ENCODE measurements at places on chromosomes 7 and 10. TPM values are rescaled to one million over a fixed set of nuclear protein-coding genes. Genes with fewer than 3 reads are reported as not detected.

The SAMD9 gene
- total RNA-seq, result 7.7 TPM

The ARF5 gene
- 115 TPM for total RNA-seq

The TMEM270 gene
- total RNA-seq, result 1.1 TPM

The VAX1 gene
- total RNA-seq, result not detected

The TBXAS1 gene
- 86.3 TPM for total RNA-seq

The SMIM30 gene
- 53.0 TPM for total RNA-seq

DNA sequence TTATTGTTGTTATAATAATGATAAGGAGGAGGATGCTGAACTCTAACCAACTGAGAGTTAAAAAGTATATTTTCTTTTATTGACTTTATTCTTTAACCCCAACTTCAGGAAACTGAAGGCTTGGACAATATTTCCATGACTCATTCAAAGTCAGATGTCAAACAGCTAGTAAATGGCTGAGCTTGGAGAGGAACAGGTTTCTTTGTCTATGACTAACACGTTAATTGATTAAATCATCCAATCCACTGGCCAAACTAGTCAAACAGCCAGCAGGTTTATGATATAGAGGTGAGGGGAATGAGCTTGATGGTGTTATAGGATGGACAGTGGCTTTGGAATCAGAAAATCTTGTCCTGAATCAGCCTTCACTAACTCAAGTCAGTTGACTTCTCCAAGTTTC, 119.1 kb upstream of the WDR11 start:
- no peak overlapping the region for H3K27ac ChIP-seq
- H3K4me3 ChIP-seq, result no peak overlapping the region
- H3K36me3 ChIP-seq, result no peaks in the 10 kb centered on the region
- H3K4me1 ChIP-seq, result no peaks in the 10 kb centered on the region
- no peak for DNase-seq
- no peaks in the 10 kb centered on the region for H3K27me3 ChIP-seq

DNA sequence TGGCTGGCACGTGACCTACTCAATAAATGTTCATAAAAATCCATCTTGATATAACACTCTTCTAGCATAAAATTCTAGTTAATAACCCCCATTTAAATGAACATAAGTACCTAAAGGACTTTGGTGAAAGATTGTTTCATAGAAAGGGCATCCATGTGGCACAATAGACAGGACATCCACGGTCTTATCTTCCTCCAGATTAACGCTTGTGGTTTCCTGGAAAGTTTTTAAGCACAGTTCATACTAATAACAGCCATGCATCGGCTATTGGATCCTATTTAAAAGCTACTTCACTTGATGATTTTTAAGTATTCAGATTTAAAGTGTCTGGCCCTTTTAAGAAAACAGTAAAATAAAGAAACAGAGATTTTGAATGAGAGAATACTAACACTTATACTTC, 288.3 kb downstream of the AHR start:
- H3K27ac ChIP-seq, result no peak overlapping the region
- DNase-seq, result no peak
- no peaks in the 10 kb centered on the region for H3K36me3 ChIP-seq
- no peaks in the 10 kb centered on the region for H3K27me3 ChIP-seq
- no peak overlapping the region for H3K4me3 ChIP-seq

DNA sequence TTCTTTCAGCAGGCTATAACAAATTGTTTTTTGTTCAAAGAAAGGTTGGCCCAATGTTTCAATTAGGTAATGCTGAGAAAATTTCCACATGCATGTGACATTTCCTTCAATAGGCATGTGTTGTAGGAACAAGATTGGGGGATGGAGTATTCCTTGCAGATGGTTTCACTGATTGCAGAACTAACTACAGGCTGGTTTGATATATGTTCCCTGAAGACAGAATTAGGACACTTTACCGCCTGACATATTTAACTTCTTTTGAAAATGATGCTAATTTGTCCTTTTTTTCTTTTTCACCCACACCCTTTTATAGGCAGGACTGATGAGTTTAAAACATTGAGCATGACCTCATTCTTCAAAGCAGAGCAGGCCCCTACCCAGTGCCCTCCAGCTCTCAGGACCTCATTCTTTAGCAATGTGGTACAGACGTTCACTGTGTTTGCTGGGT, 163.3 kb downstream of the CPED1 start:
- H3K4me3 ChIP-seq, result no peak overlapping the region
- no peak overlapping the region for H3K27ac ChIP-seq
- no peaks in the 10 kb centered on the region for H3K4me1 ChIP-seq
- H3K27me3 ChIP-seq, result no peaks in the 10 kb centered on the region
- no peaks in the 10 kb centered on the region for H3K36me3 ChIP-seq
- DNase-seq, result no peak

DNA sequence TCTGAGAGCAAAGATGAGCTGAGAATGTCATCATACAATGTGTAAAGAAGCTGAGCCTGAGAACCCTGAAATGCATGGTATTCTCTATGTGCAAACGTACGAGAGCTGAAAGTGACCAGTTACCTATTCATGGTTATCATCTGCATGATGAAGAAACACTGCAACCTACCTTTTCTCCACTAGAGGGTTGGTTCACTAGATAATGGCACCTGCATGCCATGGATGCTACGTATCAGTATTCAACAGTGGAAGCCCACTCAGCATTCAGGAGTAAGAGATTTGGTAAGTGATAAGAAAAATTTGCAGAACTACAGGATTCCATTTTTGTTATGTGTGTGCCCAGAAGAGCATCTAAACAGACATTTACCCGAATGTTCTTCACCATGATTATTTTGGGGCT, 145.4 kb downstream of the PTPRN2 start:
- no peak for DNase-seq
- no peaks in the 10 kb centered on the region for H3K36me3 ChIP-seq
- no peak overlapping the region for H3K27ac ChIP-seq
- no peaks in the 10 kb centered on the region for H3K4me1 ChIP-seq
- no peak overlapping the region for H3K4me3 ChIP-seq

DNA sequence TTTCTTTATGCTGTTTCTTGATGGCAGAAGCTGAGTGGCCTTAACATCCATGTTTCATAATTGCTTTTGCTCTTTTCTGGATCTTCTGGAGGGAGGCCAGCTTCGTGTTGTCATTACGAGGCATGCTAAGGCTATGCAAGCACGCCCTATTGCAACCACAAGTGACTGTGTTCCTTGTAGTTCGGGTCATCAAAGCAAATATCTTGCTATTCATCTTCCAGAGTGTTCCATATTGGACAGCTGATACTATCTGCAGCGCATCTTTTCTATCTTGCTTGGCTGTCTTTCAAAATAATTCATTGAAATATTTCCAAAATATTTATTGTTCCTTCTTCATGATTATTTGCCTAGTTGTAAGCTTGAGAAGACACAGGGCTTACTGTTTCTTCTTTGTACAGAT, 5.0 kb downstream of the EPHB6 start:
- no peak overlapping the region for H3K4me3 ChIP-seq
- no peaks in the 10 kb centered on the region for H3K27me3 ChIP-seq
- peaks cover 7% of the 10 kb centered on the region for H3K36me3 ChIP-seq
- DNase-seq, result peak; percentile 88
- H3K27ac ChIP-seq, result no peak overlapping the region

GRCh38 chr10:15290671-15291070, 80.4 kb downstream of the FAM171A1 start:
- H3K36me3 ChIP-seq, result no peaks in the 10 kb centered on the region
- no peak overlapping the region for H3K27ac ChIP-seq
- peaks cover 9% of the 10 kb centered on the region for H3K4me1 ChIP-seq
- no peaks in the 10 kb centered on the region for H3K27me3 ChIP-seq

GRCh38 chr7:80896906-80897598, 21.8 kb downstream of the SEMA3C start:
- no peaks in the 10 kb centered on the region for H3K4me1 ChIP-seq
- no peaks in the 10 kb centered on the region for H3K27me3 ChIP-seq
- no peaks in the 10 kb centered on the region for H3K36me3 ChIP-seq
- DNase-seq, result no peak
